ENCODE measurements at places on chromosomes 4 and X.

DNA sequence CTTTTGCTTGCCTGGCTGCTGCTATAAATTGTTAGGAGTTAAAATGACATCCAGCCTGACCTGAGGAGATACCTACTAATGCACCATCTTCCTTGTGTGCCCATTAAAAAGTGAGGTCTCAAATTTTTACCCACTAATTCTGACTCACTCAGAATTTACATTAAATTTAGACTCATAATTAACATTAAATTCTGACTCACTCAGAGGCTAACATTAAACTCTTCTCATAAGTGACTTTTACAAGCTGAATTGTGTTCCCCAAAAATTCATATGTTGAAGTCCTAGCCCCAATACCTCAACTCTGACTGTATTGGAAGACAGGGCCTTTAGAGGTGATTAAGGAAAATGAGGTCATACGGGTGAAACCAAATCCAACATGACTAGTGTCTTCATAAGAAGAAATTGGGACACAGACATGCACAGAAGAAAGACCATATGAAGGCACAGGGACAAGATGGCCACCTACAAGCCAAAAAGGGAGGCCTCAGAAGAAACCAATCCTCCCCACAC, 11.8 kb downstream of the CASP6 start:
- DNase-seq = no peak

DNA sequence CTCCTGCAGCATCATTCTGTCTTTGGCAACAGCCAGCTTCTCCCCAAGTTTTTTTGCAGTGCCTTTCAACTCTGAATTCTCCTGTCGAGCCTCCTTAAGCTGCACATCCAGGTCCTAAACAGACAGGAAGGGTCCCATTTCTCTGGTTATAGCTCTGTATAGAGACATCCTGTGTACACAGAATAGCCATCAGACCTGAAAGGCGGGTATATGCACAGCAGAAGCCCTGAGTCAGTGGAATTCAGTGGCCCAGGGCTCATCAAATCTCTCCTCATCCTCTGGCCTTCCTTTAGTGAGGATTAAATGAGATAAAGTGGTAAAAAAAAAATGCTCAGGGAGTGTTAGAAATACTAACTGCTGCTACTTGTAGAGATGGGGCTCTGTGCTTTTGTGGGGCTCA, 73.8 kb downstream of the FAM184B start:
- DNase-seq = no peak

DNA sequence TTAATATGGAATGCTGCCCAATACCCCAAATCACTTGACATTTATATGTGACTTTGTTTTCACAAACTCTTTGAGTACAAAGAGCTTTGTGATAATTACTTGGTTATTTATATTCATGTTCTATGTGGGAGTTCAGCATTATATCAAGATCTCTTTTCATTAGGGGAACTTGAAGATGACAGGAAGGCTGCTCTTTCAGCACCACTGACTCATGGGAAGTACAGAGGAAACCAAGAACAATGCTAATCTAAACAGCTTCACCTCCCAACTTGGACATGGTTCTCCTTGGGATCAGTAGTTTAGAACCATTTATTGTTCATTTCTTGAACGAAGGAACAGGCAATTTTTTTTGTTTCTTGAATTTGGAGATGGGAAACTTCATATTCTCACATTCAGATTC, 184.0 kb upstream of the AFF2 start:
- no peak for DNase-seq

DNA sequence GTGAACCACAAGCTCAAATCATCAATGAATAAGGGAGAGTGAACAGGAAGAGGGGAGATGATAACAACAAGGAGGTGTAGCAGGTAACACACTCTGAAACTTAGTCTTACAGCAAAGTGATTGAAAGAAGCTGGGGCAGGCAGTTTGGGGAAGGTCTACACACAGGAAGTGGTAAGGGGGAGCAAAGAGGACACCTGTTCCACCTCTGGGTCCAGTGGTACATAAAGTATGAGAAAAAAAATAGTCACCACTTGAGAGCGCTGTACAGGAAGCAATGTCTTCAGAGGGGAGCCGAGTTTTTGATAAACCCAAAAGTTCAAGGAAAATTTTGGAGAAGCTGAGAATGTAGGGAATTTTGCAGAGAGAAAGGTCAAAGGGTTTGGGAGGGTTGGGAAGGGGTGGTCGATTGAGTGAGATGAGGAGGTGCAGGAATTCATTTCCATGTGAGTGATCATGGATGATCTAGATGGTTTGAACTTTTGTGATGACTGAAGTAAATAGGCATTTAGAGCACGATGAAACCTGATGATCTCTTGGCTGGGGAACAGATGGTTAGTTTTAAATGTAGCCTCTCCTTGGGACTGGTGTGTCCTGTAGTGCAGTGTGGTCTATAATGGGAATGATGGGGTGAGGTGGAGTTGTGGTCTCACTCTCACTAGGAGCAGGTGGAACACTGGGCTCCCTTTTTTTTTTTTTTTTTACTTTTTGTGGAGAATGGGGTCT, 142.0 kb downstream of the RBMX2 start:
- no peak for DNase-seq

DNA sequence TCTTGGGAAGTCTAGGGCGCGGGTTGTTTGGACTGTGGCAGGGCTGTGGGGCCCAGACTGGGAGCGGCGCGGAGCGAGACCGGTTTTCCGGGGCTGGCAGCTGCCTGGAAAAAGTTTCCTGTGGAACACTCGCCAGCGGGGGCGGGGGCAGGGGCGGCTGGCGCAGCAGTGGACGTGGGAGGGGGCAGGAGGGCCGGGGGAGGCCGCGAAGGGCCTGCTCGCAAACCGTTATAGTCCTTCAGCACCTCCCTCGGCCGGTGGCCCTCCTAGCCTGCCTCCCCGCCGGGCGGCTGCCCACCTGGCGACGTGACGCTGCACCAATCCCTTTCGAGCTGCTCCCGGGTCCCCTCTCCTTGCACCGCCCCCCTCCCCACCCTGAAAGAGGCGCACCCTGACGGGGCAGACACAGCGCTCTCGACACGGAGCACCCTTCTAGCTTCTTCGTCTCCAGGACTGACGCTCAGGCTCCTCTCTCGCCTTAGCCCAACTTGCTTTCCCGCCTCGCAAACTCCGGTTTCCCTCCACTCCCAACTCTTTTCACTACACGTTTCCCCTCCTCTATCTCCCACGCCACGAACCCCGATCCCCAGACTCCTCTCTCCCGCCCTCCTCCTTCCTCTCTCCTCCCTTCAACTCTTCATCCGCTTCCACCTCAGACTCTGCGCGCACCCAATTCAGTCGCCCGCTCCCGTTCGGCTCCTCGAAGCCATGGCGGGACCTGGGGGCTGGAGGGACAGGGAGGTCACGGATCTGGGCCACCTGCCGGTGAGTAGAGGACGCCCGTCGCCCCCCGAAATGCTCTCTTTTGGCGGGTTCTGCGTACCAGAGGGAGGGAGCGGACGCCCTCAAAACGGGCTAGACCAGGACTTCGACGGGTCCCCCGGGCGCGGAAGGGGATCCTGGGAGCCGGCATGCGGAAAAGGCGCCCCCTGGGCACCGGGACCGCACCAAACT, at the start of gene NRK:
NRK (plus strand) TSS at position 402 of the 954 bp plus-strand sequence; CDS start at position 709, 307 bp downstream.
- no peak for DNase-seq

GRCh38 chr4:98946359-98946758, 17.4 kb upstream of the EIF4E start:
- no peak for DNase-seq

DNA sequence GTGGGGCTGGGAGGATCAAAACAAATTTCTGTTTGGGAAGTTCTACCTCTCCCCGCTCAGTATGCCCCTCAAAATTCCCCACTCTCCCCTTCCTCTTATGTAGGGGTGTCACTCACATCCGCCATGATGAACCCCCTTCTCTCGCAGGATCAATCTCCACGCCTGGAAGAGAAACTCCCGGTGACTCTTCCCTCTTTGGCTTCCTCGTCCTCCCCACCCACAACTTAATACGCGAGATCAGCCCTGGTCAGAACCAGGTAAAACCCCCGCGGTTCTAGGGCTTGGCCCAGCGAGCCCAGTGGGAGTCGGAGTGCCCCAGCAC, 427 bp downstream of the LAMTOR3 start:
- peak; percentile 32 for DNase-seq

GRCh38 chrX:72040506-72040905, 91.2 kb downstream of the RTL5 start:
- DNase-seq = no peak

DNA sequence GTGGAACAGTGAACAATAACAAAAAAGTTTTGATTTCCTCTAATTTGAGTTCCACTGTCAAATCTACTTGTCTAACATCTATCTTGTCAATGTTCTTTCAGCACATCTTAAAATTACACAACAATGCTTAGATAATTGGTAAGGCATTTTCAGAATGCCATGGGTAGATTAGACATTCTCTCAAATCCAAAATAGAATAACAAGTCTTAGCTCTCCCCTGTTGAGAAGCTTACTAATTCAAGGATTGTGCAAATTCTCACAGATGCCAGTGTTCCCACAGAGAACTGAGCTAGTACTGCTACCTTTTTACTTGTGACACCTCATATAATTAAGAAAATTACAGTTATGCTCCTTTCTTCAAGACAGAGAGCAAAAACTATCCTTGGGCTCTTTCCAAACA, 2442.0 kb downstream of the PCDH7 start:
- no peak for DNase-seq

GRCh38 chr4:81796790-81797528, 325.3 kb upstream of the RASGEF1B start:
- DNase-seq = no peak

- DNase-seq = peak; percentile 24
Observed at GRCh38 chr4:127203562-127204200, 429.1 kb upstream of the INTU start.

DNA sequence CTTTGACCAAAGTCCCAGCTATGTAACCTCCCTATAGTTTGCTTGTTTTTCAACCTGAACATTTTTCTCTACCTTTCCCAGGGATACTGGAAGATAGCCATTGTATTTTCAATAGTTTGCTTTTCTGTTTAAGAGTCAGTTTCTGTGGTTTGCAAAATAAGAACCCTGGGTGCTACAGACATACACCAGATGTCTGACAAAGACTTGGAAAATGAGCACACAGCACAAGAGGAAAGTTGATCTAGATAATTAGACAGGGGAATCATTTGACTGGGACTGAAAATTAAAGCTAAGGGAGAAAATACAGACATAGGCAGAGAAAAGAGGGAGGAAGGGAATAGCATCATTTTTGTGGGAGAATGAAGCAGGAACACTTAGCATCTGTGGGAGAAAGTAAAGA, 218.3 kb upstream of the CNKSR2 start:
- DNase-seq = no peak

DNA sequence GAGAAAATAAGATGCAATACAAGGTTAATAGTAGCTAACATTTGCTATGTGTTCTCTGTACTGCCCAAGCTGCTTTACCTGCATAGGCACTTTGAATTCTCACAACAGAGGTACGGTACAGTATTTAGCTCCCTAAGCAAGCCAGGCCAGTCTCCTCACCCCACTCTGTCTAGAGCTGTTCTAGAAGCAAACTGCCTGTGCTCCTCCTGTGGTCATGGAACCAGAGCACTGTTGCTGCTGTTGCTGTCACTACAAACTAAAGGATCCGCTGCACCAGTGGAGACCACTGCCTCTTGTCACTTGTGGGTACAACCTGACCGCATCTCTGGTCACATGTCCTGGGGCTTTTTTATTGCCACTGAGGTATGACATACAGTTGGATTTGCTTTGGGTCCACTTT, 19.6 kb downstream of the ZNF330 start:
- no peak for DNase-seq

DNA sequence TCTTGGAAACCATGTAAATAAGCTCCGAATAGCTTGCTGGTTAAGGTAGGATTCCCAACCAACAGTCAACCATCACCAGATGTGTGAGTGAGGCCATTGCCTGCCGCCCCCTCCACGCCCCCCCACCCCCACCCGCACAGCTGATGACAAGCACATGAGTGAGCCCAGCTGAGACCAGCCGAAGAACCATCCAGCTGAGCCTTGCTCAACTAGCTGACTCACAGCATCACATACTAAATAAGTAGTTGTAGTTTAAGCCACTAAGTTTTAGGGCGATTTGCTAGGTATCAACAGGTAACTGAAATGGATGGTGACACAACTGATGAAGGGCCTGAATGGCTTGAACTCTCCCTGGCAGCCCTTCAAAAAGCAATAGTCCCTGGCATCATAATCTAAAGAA, 1.6 kb upstream of the CCDC149 start:
- DNase-seq = no peak

- DNase-seq = peak; percentile 10
Observed at GRCh38 chrX:138986866-138987265, 275.3 kb upstream of the FGF13 start.

GRCh38 chr4:140448162-140448561, 20.7 kb upstream of the CLGN start:
- DNase-seq = no peak

DNA sequence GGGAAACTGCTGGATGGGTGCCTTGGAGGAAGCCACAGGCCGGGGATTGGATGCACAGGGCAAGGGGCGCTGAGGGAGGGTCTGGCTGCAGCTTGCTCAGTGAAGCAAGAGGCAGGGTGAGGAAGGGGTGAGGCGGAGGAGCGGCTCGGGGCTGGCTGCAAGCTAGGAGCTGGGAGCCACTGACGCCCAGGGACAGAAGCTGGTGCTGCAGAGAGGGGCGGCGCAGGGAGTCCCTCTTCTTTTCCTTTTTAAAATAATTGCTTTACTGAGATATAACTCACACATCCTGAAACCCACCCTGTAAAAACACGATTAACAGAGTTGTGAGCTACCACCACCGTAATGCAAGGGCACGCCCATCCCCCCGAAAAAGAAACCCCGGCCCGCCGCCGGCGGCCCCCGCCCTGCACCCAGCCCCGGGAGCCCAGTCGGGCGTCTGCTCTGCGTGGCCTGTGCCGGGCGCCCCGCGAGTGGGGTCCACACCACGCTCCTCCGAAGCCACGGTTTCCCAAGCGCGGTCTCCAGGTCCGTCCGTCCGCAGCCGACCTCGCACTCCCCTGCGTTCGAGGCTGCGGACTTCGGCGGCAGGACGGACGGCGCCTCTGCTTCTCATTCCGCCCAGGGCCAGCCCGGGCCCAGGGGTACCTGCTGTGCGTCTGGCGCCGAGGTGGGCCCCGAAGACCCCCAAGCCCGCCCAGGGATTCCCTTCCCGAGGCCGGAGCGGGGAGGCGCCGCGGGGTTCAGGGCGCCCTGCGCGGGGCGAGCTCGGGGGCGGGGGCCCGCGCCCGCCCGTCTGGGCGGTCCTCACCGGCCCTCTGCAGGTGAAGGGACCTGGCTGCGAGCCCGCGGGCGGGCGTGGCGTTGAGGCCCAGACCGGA, 866 bp upstream of the UVSSA start:
- DNase-seq = peak; percentile 72

DNA sequence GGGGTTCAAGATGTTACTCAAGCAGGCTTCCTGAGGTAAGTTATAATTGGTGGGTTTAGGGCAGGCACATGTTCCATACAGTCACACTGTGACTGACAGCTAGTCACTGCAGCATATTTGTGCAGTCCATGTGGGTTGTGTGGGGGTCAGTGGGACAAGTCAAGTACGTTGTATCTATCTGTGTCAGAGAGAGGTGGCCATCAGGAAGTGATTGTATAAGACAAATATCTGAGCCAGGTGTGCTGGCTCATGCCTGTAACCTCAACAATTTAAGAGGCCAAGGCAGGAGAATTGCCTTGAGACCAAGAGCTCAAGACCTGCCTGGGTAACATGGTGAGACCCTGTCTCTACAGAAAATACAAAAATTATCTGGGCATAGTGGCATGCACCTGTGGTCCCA, 509.3 kb downstream of the CENPC start:
- DNase-seq = no peak

- DNase-seq = no peak
Observed at GRCh38 chrX:40005292-40006011, 92.3 kb downstream of the BCOR start.
